Small intestine (tissue), 16 donors: ENCODE measurements at places on chromosomes 2 and 18. TPM values are rescaled to one million over a fixed set of nuclear protein-coding genes. Genes with fewer than 3 reads are reported as not detected.

TWIST2 gene
- polyA plus RNA-seq, result 7.9 TPM

MRO gene
- polyA plus RNA-seq, result 9.2 TPM

TRPM8 gene
- 0.18 TPM for polyA plus RNA-seq

GRCh38 chr2:237025090-237025865, 60.4 kb upstream of the COPS8 start:
- peak; percentile 98 for DNase-seq

- DNase-seq, result no peak
Measured at GRCh38 chr2:24675338-24675737, 117.9 kb downstream of the PTRHD1 start.

- DNase-seq, result no peak
Measured at GRCh38 chr2:217749008-217749407, 253.8 kb downstream of the TNS1 start.
